Germinal center (tissue), 1 donor: ENCODE measurements at places on chromosomes 6 and 20.

DNA sequence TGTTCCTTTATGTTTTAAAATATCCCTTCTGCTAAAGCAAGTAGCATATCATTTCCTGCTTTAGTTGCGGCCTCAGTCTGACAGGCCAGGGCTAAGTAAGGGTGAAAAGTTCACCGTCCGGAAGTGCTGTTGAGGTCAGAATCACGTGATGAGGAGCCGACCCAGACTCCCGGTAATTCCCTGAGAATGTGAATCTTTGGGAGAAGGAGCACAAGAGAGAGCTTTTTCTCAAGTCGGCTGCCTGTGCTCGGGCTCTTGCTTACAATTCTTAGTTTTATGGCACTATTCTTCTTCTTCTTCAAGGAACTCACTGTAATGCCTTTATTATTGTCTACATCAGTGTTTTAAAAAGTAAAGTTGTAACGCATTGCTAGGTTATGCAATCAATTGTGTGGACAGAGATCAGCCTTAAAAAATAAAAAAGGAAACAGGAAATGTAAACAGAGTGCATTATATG, 309.3 kb downstream of the PRL start:
- no peak for DNase-seq

GRCh38 chr6:107579456-107580056, 89.6 kb downstream of the SOBP start:
- no peak for DNase-seq

DNA sequence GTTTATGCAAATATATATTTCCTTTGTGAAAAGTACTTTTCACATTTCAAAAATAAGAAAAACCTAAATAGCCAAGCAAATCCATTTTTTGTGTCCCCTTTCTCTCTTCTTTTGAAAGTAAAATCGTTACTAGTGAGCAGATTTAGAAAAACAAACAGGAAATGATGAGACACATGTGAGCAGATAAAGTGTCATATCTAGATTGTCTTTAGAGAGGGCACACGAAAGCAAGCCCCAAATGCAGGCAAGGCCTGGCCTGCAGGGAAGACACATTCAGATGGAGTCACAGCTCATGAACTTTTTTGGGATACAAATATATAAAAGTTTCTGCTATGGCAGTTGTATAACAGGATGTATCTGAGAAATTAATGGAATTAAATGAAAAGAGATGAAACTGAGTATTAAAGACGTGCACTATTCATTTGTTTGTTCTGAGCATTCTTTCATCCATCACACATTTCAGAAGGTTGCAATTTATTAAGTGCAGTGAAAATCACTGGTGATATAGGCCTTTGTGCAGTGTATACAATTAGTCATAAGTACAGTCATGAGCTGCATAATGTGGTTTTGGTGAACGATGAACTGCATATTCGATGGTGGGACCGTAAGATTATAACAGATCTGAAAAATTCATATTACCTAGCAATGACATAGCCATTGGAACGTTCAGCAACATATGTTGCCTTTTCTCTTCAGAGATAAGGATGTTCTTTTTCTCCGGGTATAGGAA, 101.4 kb downstream of the PACRG start:
- DNase-seq = no peak

DNA sequence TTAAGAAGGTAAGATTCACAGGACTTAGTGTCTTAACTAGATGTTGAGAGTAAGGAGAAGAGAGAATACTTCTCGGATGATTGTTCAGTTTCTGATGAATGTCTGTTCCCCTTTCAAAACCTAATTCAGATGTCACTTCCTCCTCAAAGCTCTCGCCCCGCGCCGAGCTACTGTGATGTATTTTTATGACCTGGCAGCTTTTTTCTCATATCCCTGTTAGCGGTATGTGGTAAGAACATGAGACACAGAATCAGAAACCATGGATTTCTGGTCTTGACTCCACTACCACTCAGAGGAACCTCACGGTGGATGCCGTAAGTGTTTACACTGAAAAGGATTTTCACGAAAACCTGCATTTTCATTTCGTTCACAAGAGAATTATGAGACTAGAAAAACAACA, 48.4 kb downstream of the CEP43 start:
- peak; percentile 69 for DNase-seq

DNA sequence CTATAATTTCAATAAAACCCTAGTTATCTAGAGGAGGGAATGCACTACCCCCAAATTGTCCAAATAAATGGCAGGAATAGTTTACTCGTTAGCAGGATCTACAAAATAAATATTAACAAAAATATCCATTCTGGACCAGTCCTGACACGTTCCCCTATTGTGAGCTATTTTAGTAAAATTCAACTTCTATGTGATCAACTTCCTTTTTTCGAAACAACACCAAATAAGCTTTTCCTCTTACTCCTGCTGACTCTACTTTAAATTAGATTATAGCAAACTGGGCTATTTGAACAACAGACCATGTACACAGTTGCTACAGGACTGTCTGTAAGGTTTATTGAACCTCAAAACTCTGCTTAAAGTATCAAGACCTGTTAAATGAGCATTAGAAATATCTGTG, 154.3 kb downstream of the IPCEF1 start:
- DNase-seq = no peak

DNA sequence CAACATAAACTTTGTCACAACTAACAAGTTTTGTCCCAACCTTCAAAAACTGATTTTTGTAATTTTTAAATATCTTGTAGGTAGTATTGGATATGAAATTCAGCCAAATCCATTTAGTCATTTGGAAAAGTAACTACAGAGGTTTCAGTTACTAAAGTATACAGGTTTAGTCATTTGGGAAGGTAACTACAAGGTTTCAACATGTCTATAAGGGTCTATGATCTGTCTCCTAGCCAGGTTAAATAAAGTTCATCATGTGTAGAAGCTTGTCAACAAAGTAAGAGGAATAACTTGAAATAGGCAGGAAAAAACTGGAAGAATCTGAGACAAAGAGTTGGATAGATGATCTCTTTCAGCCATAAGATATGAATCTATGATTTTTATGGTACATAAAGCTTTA, 229.8 kb downstream of the COL12A1 start:
- DNase-seq = no peak

- peak; percentile 45 for DNase-seq
Measured at GRCh38 chr6:88238065-88238464, 71.9 kb upstream of the CNR1 start.

DNA sequence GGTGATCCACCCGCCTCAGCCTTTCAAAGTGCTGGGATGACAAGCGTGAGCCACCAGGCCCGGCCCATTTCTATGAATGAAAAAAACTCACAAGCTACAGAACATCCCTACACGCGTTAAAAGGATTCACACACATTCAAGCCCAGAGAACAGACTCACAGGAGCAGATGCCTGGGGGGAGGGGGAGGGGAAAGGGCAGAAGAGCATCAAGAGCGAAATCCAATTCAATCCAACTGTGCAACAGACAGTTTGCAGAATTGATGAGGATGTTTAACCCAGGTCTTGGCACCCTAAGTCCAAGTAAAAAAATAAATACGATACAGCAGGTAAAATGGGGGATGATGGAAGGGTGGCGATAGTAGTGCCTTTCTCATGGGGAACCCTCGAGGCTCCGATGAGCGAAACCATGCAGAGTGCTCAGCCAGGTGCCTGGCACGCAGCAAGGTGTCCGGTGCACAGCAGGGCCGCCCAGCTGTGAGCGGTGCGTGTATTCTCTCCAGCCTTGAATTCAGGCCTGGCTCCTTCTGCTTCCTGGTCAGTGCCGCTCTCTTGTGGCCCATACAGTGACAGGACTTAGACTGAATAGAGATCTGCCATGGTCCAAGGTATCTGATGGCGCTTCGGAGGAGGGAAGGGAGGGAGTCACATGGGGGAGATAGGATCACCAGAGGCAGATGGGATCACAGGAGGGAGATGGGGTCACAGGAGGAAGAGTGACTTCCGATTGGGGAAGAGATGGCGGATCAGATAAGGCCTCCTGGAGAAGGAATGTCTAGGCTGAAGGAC, 35.4 kb upstream of the ANGPT4 start:
- DNase-seq = no peak

GRCh38 chr20:34296468-34296867, 6.7 kb downstream of the AHCY start:
- no peak for DNase-seq

- peak; percentile 50 for DNase-seq
Measured at GRCh38 chr6:14095437-14095836, 22.1 kb upstream of the CD83 start.

DNA sequence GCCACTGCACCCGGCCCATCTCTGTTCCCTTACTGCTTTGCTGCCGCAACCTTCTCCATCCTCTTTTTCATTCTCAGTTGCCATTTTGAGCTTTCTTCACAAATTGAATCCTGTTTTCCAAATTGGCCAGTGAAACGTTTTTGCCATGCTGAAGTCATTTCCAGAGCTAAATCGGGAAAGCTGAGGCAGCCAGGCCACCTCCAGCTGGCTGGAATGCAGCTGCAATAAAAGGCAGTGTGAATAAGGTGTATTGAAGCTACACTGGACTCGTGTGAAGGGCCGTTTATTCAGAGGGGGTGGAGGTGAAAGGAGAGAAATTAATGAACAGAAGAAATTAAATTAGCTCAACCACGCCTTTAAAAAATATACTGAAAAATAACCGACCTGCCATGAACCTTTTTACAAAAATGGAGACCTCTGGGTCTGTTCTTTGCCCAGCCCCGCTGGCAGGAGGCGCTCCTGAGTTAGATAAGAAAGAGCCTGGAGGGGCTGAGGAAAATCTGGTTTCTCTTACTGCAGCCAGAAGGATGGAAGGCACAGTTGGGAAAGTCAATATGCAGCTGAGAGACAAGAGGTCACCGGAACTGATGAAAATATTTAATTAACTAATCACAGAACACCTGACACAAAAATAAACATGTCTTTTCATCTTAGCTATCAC, 283.9 kb downstream of the FOXC1 start:
- no peak for DNase-seq

DNA sequence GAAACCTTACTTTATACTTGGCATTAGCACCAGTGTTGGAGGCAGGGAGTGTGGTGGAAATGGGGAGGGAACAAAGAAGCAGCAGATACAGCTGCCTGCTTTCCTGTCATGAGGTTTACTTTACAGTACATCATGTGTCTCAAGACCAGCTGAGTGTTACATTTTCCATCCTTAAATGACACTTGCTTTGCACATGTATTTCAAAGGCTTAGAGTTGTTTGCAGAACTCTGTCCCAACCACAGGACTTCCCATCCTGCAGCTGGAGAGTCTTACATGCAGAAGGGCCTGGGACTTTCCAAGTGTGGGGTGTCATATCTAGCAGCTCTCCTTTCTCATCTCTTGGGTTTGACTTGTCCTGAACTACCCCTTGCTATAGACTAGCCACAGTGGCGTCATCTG, 395.9 kb downstream of the DHX35 start:
- no peak for DNase-seq

DNA sequence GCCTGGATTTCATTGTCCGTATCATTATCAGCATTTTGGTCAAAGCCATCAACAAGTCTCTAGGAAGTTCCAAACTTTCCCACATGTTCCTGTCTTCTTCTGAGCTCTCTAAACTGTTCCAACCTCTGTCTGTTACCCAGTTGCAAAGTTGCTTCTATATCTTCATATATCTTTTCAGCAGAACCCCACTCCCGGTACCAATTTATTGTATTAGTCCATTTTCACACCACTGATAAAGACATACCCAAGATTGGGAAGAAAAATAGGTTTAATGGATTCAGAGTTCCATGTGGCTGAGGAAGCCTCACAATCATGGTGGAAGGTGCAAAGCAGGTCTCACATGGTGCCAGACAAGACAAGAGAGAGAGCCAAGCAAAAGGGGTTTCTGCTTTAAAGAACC, 293.2 kb downstream of the EPM2A start:
- DNase-seq = no peak

DNA sequence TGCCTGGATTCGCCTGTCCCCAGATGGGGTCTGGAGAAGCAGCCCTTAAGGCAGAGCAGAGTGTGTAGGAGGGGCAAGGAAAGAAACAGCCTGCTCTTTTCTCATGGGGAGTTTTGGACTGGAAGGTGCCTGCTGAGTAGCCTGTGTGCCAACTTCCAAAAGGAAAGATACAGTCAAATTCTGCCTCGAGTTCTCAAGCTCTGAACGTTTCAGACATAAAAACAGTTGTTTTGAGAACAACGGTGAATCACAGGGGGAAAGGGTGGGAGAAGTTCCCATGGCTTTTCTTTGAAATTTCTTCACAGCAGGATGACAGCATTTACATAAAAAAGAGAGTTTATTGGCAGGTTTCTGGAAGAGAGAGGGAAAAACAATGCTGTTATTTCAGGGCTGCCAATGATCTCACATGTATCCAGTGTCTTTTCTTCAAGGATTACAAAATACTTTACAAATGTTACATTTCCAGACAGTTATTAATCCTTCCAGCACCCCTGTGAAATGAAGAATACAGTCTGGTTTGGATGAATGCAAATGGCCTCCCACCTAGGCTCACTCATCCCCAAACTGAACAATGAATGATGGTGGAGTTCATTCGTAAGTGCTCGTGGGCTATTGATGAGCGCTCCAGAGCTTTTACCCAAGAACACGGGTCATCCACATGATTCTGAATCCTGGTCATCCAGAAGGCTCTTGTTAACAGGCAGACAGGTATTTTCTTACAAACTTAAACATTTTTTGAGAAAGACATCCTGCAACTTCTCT, 33.8 kb upstream of the ECI2 start:
- no peak for DNase-seq

- no peak for DNase-seq
Measured at GRCh38 chr6:31865205-31866118, 2.8 kb upstream of the NEU1 start.

DNA sequence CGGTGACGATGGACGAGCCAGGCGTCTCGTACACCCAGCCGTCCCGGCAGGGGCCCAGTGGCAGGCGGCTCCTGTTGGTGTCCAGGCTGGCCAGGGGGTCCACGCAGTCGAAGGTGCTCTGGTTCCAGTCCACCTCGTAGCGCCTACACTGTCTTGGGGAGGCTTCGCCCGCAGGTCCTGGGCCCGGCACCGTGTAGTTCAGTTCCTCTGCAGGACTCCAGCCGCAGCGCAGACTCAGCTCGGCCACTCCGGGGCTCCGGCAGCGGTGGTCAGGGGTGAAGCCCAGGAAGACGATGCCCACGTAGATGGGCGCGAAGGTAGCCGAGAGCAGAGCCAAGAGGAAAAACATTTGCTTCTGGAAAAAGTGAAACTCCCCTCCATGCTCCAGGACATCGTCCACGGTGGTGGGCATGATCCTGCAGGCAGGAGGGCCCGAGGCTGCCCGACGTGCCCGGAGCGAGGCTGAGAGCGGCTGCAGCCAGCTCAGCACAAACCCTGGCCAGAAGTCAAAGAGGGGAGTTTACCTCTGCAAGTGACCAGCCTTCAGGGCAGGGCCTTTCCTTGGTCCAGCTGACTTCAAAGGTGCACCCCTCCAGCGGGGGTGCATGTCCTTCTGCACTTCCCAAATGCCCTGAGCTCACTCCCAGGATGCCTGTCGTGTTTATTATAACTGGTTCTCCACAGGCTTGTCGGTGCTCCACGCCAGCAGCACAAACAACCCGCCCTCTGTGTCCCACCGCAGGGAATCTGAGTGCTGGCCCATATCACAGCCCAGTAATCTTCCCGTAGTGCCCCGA, at the start of gene SLC22A2:
Gene SLC22A2 (minus strand): TSS at position 476 of the 797 bp plus-strand sequence. CDS start 64 bp downstream, at position 412.
- DNase-seq = no peak
